NCI-H446 treated with DMSO at 0.1 percent for 48 hours (cell line): ENCODE measurements at places on chromosomes 6 and 20.

GRCh38 chr20:20864351-20865096 lies 152.1 kb upstream of the RALGAPA2 start:
- no peak for DNase-seq

DNA sequence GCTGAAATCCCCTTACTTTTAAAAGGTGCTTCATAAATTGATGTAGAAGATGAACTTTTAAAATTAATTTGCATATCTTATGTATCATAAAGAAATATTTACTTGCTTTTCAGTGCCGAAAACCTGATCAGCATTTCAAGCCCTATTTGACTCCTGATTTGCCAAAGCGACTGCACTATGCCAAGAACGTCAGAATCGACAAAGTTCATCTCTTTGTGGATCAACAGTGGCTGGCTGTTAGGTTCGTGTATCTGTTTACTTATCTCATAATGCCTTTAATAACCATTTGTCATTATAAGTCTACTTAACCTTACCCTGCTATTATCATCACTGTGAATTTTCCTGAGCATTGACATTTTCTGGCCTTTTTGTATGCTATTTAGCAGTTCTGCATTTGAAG lies 7.8 kb downstream of the OR2A4 start:
- no peak for DNase-seq

- no peak for DNase-seq
Observed at GRCh38 chr20:60266177-60266823, 308.1 kb downstream of the CDH26 start.

DNA sequence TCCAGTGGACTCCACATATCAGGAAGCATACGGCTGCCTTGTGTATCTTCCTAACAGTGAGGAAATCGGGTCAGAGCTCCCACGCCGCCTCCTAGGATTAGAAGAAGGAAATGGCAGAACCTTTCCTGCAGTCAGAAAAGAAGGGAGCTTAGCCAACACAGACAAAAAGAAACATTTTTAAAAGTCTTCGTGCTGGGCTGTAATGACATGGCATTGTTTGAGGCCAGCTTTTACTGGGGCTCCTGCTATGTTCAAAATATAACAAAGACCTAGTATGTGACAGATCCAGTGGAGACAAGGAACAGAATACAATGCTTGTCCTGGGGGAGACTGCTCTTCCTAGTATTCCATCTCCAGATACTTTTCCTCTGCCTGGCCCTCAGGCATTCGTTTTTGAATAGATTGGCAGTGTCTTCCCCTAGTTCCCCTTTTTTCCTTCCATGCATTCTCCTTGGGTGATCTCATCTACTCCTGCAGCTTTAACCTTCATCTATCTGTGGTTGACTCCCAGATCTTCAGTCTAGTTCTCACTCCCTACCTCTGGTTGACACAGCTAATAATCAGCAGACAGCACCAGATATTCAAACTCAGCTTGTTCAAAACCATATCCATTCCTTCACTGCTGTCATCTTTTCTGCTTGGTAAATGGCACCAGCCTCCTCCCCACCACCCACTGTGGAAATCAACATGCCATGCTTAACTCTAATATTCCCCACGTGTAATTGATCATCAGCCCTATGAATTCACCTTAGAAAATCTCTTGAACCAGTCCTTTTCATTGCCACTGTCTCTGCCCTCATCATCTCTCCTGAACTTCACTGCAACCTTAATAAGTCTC lies 94.5 kb upstream of the VSTM2L start:
- no peak for DNase-seq

DNA sequence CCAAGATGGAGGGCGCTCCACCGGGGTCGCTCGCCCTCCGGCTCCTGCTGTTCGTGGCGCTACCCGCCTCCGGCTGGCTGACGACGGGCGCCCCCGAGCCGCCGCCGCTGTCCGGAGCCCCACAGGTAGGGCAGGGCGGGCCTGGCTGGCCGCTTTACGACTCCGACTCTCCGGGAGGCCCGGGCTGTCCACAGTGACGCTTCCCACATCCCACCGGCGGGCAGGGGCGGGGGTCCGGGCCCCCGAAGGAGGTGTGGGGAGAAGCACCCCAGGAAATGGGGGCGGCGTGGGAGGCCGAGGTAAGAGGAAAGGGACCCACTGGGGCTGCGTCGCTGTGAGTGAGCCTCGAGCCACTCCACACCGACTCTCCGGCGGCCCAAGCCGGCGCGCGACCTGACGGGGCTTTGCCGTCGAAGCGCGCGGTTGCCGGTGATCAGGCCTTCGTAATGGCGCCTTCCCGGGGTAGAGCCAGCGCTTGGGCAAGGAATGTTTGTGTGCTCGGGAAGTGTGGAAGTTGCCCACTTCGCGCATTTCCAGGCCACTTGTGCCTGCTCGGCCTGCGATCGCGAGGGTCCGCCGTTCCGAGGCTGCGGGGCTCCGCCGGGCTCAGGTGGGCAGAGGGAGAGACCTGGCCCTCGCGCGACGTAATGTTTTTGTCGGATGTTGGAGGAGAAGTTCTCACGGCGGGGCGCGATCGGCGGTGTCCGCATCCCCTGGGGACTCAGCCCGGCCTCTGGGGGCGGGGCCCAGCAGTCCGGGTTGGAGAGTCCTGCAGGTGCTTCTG lies 427 bp downstream of the GINM1 start:
- no peak for DNase-seq

- no peak for DNase-seq
Observed at GRCh38 chr6:49255335-49255734, 207.7 kb downstream of the MMUT start.

DNA sequence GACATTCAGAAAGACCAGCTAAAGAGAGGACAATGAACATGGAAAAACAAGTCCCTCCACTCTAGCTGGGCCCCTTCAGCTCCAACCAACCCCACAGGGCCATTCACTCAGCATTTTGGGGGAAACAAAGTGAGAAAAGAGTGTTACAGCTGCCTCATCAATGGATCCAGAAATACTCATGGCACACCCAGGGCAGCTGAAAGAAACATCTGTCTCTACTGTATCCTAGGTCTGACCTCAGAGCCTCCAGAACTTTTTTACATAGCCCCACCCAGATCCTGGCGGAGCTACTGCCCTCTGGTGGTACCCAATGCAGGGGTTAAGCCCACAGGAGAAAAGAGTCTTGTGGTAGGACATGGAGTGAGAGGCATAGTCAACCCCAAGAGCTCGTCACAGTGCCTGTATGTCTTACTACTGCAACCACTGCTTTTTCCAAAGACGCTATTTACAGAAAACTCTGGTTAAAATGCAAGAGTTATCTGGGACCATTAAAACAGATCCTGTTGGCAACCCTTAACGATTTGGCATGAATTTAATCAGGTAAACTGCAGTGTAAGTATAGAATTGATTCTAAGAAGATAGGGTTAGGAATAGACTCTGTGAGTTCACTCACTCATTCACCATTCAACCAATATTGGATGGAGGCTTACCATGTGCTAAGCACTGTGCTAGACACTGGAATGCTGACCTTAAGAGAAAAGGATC lies 37.4 kb upstream of the FAM83C start:
- no peak for DNase-seq

DNA sequence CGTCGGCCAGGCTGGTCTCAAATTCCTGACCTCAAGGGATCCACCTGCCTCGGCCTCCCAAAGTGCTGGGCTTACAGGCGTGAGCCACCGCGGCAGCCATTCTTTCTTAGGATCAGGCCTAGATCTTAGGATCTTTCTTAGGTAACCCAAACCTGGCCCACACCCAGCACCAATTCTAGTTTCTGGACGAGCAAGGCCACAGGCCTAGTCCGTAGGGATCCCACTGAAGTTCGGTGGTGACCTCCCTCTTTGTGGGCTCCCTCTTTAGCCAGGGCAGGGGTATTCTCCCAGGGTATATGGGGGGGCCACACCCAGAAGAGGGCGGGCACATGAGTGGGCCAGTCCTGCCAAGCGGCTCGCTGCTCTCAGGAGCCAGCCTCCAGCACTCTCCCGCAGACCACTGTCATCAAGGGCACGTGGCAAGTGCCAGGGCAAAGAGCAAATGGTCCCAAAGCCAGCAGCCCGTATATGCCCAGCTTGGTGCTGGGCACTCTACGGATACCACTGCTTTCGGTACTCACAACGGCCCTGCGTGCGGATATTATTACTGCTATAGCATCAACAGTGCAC lies 6.5 kb downstream of the PXDC1 start:
- DNase-seq: no peak

DNA sequence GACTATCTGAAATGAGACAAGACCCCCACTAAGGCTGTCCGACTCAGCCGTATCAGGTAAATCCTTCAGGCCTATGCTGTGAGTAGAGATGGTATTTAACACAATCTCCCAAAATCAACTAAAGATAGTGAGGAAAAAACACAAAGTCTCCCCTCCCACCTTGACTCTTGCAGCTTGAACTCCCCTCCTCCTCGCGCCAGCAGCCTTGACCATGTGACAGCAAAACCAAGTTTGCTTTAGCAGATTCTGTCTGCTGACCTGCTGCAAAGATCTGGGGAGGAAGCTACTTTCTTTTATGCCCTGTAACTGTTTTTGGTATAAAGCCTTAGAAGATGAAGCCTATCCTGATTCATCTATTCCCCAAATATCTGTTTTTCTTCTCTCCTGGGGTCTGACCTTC lies 509.5 kb downstream of the CDH26 start:
- no peak for DNase-seq

- DNase-seq: no peak
Observed at GRCh38 chr6:39060467-39061160, 12.0 kb downstream of the GLP1R start.
